ENCODE measurements at places on chromosomes 4 and X. TPM values are rescaled to one million over a fixed set of nuclear protein-coding genes. Genes with fewer than 3 reads are reported as not detected.

GRCh38 chr4:64539234-64539849 lies 130.1 kb upstream of the TECRL start:
- DNase-seq = peak; percentile 44

DNA sequence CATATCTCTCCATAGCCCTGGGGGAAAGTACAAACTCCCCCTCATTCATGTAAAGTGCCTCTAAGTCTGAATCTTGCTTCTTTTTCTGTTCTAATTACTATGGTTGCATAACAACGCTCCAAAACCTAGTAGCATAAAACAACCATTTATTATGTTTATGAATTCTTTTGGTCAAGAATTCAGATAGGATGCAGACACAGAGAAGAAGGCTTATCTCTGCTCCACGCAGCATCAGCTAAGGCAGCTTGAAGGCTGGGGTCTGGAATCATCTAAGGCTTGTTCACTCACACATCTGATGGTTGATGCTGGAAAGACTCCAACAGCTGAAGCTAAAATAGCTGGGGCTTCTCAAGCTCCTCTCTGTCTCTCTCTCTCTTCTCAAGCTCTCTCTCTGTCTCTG lies 564.5 kb downstream of the ZNF674 start:
- no peak for DNase-seq

GRCh38 chrX:78708262-78708661 lies 39.3 kb upstream of the LPAR4 start:
- peak; percentile 27 for DNase-seq

The PDE6B gene
- total RNA-seq = 0.18 TPM

Measured in HT1080 (cell line).